ENCODE measurements at places on chromosomes 2 and 18. TPM values are rescaled to one million over a fixed set of nuclear protein-coding genes. Genes with fewer than 3 reads are reported as not detected.

DNA sequence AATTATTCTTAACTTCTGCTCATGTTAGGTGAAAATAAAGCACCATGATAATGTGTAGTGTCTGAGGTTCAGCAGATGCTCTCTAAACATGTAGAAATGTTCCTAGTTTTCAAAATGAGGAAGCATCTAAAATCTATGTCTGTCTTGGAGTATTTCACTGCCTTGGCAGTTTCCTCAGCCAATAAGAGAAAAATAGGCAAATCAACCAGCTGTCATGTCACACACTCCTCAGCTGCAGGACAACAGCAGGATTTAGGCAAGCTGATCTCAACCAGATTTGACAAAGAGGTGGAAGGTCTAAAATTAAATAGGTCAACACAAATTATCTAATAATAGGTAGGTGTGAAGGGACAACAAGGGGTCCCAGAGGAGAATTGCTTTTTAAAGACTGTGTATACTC, 164.1 kb upstream of the BOD1L2 start:
- H3K27me3 ChIP-seq: no peaks in the 10 kb centered on the region
- DNase-seq: no peak
- H3K36me3 ChIP-seq: no peaks in the 10 kb centered on the region

- H3K4me3 ChIP-seq: no peak overlapping the region
- DNase-seq: no peak
- H3K27ac ChIP-seq: no peak overlapping the region
- H3K27me3 ChIP-seq: no peaks in the 10 kb centered on the region
Measured at GRCh38 chr2:200625282-200625681, 39.5 kb downstream of the AOX1 start.

GRCh38 chr18:9806905-9807304, 78.9 kb upstream of the TXNDC2 start:
- no peaks in the 10 kb centered on the region for H3K27me3 ChIP-seq
- no peak overlapping the region for H3K4me3 ChIP-seq
- H3K4me1 ChIP-seq: peaks cover 35% of the 10 kb centered on the region

DNA sequence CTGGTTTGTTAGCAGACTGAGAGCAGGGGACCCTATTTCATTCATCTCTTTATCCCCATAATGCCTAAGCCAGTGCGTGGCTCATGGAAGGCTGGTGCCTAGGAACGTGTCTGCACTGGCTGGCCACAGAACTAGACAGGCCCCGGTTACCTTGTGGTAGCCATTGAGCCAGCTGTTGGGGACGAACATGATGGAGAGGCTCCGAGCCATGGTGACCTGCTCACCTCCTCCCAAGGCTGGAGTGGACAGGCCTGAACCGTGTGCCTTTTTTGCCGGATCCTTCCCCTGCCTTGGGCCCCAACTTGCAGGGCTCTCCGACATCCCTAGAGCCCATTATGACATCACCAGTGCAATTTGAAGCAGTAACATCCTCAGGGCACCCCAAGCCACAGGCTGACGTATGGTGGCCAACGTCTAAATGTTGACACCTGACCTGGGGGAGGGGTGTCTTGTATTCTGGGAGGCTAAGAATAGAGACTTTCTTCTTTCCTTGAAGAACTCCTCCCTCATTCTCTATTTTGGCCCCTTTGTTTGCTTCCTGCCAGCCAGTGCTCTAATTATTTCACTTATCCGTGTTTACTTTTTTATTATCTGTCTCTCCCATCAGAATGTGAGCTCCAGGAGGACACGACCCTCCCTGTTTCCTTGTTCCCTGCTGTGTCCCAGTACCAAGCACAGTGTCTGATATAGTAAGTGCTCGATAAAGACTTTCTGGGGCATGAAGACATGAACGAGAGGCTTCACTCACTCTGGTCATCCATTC, 12.2 kb upstream of the DNPEP start:
- H3K4me3 ChIP-seq: no peak overlapping the region
- peaks cover 53% of the 10 kb centered on the region for H3K4me1 ChIP-seq
- no peaks in the 10 kb centered on the region for H3K36me3 ChIP-seq
- no peak for DNase-seq
- no peaks in the 10 kb centered on the region for H3K27me3 ChIP-seq
- peak overlapping the region; percentile 74 for H3K27ac ChIP-seq

GRCh38 chr2:221156062-221156734, 415.9 kb downstream of the EPHA4 start:
- no peak for DNase-seq
- H3K4me3 ChIP-seq: no peak overlapping the region
- no peaks in the 10 kb centered on the region for H3K27me3 ChIP-seq
- H3K27ac ChIP-seq: no peak overlapping the region
- H3K4me1 ChIP-seq: no peaks in the 10 kb centered on the region
- H3K36me3 ChIP-seq: no peaks in the 10 kb centered on the region

- H3K4me3 ChIP-seq: no peak overlapping the region
- H3K27ac ChIP-seq: no peak overlapping the region
- no peak for DNase-seq
- H3K4me1 ChIP-seq: peaks cover 34% of the 10 kb centered on the region
- no peaks in the 10 kb centered on the region for H3K36me3 ChIP-seq
Measured at GRCh38 chr2:240992572-240993291, 5.7 kb upstream of the SNED1 start.

DNA sequence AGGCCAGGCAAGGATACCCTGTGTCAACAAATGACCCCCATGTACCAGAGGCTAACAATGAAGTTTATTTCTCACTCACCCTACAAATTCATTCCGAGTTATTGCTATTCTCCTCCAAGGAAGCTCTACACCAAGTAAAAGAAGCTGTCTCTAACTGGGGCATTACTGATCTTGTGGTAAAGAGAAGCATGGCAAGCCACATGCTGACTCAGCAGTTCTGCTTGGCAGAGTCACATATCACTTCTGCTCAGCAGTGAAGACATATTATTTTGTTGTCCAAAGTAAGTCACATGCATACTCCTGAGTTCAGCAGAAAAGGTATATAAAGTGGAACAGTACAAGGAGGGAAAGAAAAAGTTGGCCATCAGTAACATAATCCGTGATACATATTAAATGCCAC, 315.8 kb downstream of the GULP1 start:
- DNase-seq: peak; percentile 9
- no peak overlapping the region for H3K4me3 ChIP-seq
- no peaks in the 10 kb centered on the region for H3K4me1 ChIP-seq
- no peaks in the 10 kb centered on the region for H3K27me3 ChIP-seq
- H3K36me3 ChIP-seq: no peaks in the 10 kb centered on the region

DNA sequence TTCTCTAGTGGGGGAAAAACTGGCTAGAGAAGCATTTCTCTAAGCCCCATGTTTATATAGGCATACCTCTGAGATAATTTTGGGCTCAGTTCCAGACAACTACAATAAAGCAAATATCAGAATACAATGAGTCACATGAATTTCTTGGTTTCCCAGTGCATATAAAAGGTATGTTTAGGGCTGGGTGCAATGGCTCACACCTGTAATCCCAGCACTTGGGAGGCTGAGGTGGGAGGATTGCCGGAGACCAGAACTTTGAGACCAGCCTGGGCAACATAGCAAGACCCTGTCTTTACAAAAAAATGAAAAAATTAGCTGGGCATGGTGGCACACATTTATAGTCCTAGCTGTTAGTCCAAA, 22.2 kb downstream of the TSN start:
- peak; percentile 31 for DNase-seq
- no peak overlapping the region for H3K4me3 ChIP-seq
- no peaks in the 10 kb centered on the region for H3K27me3 ChIP-seq
- no peaks in the 10 kb centered on the region for H3K36me3 ChIP-seq
- no peaks in the 10 kb centered on the region for H3K4me1 ChIP-seq
- H3K27ac ChIP-seq: peak overlapping the region; percentile 71

DNA sequence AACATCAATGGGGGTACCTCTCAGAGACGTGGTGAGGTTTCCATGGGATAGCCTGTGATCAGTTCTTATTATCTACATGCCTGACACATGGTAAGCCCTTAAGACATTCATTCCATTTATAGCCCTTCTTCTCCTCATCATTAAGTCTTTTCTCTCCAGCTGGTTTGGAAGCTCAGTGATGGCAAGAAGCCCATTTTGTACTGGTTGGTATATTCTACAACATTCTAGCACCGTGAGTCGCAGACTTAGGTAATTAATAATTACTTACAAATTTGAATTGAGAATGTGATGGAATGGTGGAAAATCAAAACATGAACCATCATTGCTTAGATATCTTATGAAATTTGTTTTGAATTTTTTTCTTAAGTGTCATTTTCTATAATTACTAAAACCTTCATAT, 472.6 kb downstream of the DLGAP1 start:
- no peak overlapping the region for H3K4me3 ChIP-seq
- no peak overlapping the region for H3K27ac ChIP-seq
- DNase-seq: no peak
- H3K36me3 ChIP-seq: no peaks in the 10 kb centered on the region

- DNase-seq: no peak
- H3K4me3 ChIP-seq: no peak overlapping the region
- H3K36me3 ChIP-seq: no peaks in the 10 kb centered on the region
- H3K4me1 ChIP-seq: no peaks in the 10 kb centered on the region
- H3K27me3 ChIP-seq: no peaks in the 10 kb centered on the region
Measured at GRCh38 chr2:48587560-48587959, 30.1 kb upstream of the GTF2A1L start.

DNA sequence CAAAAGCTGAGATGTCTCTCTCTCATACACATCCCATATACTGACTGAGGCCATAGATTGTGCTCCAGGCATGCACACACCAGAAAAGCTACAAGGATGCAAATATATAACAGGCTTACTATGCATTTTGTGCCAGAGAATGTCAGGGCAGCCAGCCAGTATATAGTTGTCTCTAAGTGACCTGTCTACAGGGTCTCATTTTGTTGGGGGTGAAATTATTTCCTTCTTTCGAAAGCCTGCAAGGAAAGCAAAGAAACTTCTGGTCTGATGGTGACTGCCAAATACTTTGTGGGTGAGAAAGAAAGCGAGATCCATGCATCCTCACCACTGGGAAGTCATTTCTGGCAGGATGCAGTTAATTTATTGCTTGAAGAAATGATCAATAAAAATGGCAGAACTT, 70.2 kb downstream of the CDCA7 start:
- no peak for DNase-seq
- H3K4me3 ChIP-seq: no peak overlapping the region
- H3K36me3 ChIP-seq: no peaks in the 10 kb centered on the region
- no peaks in the 10 kb centered on the region for H3K4me1 ChIP-seq
- no peaks in the 10 kb centered on the region for H3K27me3 ChIP-seq

DNA sequence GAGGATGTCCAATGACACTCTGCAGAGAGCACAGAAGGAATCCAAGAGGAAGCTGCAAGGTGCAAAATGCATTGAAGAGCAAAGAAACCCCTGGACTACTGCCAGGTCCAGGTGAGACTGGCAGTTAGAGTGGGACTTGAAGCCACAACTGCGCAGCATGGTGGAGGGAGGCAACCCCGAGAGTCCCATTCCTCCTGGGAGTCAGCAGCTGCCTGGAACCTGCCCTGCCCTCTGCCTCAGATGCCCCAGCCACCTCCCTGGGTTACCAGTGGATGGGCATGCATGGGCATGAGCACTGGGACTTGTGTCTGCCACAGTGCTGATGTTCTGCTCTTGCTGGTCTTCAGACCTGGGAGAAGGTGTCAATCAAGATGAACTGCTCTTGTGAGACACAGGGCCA, 43.2 kb downstream of the ANKMY1 start:
- H3K4me1 ChIP-seq: no peaks in the 10 kb centered on the region
- no peak for DNase-seq
- H3K4me3 ChIP-seq: no peak overlapping the region
- H3K36me3 ChIP-seq: no peaks in the 10 kb centered on the region
- no peaks in the 10 kb centered on the region for H3K27me3 ChIP-seq

GRCh38 chr18:9867071-9867594, 18.6 kb upstream of the TXNDC2 start:
- peaks cover 25% of the 10 kb centered on the region for H3K4me1 ChIP-seq
- peak overlapping the region; percentile 35 for H3K27ac ChIP-seq
- no peaks in the 10 kb centered on the region for H3K36me3 ChIP-seq
- no peaks in the 10 kb centered on the region for H3K27me3 ChIP-seq
- no peak for DNase-seq
- H3K4me3 ChIP-seq: no peak overlapping the region

- H3K27ac ChIP-seq: no peak overlapping the region
- DNase-seq: no peak
- no peaks in the 10 kb centered on the region for H3K36me3 ChIP-seq
- H3K27me3 ChIP-seq: no peaks in the 10 kb centered on the region
Measured at GRCh38 chr2:238875471-238876231, 27.8 kb downstream of the TWIST2 start.

GRCh38 chr2:74747411-74748080, 86.4 kb upstream of the HK2 start:
- H3K27me3 ChIP-seq: no peaks in the 10 kb centered on the region
- H3K36me3 ChIP-seq: no peaks in the 10 kb centered on the region
- no peak overlapping the region for H3K27ac ChIP-seq
- DNase-seq: peak; percentile 50
- no peaks in the 10 kb centered on the region for H3K4me1 ChIP-seq

GRCh38 chr2:65456064-65456463, 23.7 kb upstream of the SPRED2 start:
- H3K27me3 ChIP-seq: no peaks in the 10 kb centered on the region
- H3K27ac ChIP-seq: no peak overlapping the region
- H3K4me1 ChIP-seq: no peaks in the 10 kb centered on the region
- no peak overlapping the region for H3K4me3 ChIP-seq
- DNase-seq: no peak

- peak overlapping the region; percentile 98 for H3K27ac ChIP-seq
- no peaks in the 10 kb centered on the region for H3K36me3 ChIP-seq
- peaks cover 27% of the 10 kb centered on the region for H3K4me1 ChIP-seq
- no peak overlapping the region for H3K4me3 ChIP-seq
- no peaks in the 10 kb centered on the region for H3K27me3 ChIP-seq
Measured at GRCh38 chr2:27074738-27075565, 3.5 kb upstream of the EMILIN1 start.

DNA sequence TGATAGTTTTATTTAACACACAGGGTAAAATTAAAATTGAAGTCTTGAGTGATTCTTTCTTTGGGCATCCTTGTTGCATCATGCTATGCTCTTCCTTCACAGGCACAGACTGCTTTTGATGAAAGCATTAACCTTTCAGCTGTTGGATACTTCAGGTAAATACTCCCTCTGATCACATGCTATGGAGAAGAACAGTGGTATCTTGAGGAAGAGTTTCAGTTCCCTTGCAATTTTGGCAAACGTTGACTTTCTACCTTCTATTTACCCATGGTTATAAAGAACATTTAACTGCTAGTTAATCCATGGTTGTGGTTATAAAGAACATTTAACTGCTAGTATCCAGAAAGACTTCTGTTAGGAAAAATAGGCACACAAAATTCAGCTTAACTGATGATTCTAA, 75.7 kb downstream of the AOX1 start:
- H3K36me3 ChIP-seq: no peaks in the 10 kb centered on the region
- H3K27ac ChIP-seq: no peak overlapping the region
- H3K4me3 ChIP-seq: no peak overlapping the region

Gene MRPL33
- 206 TPM for total RNA-seq

Gene STEAP3
- 11.2 TPM for total RNA-seq

Gene ANKRD36B
- total RNA-seq: 66.8 TPM

Gene CENPA
- total RNA-seq: 1.7 TPM

Gene WDR43
- total RNA-seq: 43.0 TPM

Gene NDUFS1
- total RNA-seq: 92.7 TPM

Gene UCN
- 2.9 TPM for total RNA-seq

Gene MAP3K19
- total RNA-seq: 1.1 TPM

Gene MARCHF4
- total RNA-seq: 0.13 TPM
